Renal pelvis (tissue), 12 donors: ENCODE measurements at places on chromosomes 6 and 20. TPM values are rescaled to one million over a fixed set of nuclear protein-coding genes. Genes with fewer than 3 reads are reported as not detected.

Gene WFDC5
- polyA plus RNA-seq = not detected

Gene HSPA12B
- 15.7 TPM for polyA plus RNA-seq

Gene PROKR2
- polyA plus RNA-seq = not detected

Gene PAX1
- 0.01 TPM for polyA plus RNA-seq

Gene PLEKHG1
- 28.6 TPM for polyA plus RNA-seq

Gene ZSCAN26
- 35.2 TPM for polyA plus RNA-seq

Gene GSTA3
- polyA plus RNA-seq = not detected

Gene TMEM74B
- polyA plus RNA-seq = 6.5 TPM

Gene RNF144B
- 25.2 TPM for polyA plus RNA-seq

Gene FNDC11
- polyA plus RNA-seq = 1.3 TPM

Gene CRISP3
- 0.25 TPM for polyA plus RNA-seq

DNA sequence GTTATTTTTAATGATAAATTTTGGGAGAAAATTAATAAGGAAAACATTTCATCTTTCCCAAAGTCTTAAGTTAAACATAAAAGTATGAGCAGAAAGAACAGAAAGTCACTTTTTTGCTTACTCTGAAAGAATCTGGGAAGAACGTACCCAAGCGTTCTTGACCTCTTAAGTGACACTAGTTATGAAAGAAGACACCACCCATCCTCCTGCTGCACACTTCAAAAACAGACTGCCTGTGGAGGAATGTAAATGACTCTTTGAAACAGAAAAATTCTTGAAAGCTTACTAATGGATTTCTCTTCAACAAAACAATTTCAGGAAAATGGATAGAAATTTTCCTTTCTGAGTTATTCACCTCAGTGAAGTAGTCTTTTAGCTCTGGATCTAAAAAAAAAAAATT is 227.7 kb downstream of the MEI4 start:
- DNase-seq = no peak

GRCh38 chr6:43428874-43429273 is 1.5 kb downstream of the ABCC10 start:
- DNase-seq = no peak

GRCh38 chr20:60764771-60765170 is 487.3 kb upstream of the CDH4 start:
- no peak for DNase-seq

DNA sequence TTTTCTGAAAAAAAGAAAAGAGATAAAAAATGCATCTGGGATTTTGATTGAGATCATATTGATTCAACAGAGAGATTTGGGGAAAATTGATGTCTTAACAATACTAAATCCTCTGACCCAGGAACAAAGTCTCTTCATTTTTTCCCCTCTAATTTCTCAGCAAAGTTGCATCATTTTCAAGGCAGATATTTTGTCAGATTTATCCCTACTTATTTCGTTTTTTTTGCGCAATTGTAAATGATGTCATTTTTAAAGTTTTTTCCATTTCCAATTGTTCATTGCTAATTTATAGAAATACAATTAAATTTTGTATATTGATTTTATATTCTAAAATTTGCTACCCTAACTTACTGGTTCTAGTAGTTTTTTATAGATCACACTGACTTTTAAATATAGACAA is 97.7 kb upstream of the TMEM170B start:
- no peak for DNase-seq

DNA sequence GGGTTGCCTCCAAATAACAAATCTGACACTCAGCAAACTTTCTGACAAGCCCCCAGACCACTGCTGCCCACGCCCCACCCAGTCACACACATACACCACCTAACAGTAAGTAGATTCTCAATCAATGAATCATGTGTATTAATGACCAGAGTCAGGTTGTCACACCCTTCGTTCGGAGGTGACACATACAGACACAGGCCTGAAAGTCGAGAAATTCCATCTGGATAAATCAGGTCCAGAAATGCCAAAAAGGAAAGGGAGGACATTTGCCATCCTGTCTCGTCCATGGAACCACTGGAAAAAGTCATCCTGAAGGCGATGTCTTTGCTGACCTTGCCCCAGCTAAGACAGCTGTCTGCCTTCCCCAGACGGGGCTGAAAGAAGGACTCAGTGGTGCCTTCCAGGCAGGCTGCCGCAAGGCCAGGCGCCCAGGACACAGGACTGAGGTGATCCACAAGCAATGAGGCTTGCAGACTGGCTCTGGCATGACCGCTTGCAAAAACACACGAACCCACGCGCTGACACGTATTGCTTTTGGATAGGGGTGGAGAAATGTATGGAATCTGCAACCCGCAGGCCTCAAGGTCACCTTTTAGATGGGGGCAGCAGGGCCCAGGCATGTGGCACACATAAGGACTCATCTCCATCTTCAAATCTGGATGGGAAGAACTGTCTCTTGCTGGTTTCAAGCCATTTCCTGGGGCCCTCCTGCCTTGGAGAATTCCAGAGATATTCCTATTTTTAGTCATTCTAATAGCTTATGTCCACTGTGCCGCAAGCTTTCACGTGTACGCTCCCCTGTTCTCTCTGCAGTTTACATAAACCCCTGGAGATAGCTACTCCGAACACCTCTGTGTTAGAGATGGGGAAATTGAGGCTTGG is 9.0 kb downstream of the NFATC2 start:
- DNase-seq = no peak

GRCh38 chr20:38217791-38218565 is 42.6 kb downstream of the KIAA1755 start:
- no peak for DNase-seq

DNA sequence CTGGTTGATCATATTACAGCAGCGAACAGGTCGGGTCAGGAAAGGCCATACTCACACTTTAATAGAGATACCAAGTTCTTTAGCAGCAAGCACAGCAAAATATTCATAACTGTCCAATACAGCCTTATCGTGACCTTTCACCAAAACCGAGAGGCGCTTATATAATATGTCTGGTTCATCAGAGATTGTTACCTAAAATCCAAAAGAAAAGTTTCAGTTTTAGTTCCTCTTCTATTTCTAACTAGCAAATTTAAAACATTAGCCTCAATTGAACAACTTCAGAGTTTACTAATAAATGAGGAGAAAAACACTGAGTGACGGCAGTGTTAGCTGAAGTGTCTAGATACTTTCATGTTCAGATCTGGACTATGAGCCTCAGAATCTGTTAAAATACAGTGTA is 5.9 kb downstream of the MRPS10 start:
- DNase-seq = no peak

DNA sequence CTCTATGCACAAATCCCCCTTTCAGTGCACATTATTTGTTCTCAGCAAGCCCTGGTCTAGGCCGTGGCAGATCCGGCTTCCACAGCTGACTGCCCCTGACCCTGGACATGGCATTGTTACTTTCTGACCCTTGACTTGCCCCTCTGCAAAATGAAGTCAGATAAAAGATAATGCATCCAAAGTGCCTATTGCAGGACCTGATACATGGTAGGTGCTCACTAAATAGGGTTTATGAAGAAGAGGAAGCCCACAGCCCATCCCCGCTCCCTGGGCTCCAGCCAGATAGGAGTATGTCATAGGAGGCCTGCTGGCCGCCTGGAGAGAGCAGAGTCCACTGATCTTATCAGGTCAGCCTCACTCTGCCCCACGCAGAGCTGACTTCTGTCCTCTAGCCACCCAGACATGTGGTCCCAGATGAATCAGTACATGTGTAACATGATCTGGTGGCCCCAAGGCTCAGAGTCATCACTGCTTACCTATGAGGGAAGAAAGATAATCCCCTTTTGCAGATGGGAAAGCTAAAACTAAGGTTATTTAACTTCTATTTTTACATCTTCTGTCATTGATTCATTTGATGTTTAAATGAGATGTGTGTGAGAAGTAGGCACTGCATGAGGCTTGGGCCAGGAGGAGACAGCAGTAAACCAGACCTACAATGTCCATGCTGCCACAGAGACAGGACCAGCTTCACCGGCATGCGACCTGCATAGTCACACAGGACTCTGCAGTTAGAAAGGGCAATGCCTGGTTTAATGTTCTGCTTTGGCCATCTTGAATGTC is 20.4 kb downstream of the MAFB start:
- no peak for DNase-seq

DNA sequence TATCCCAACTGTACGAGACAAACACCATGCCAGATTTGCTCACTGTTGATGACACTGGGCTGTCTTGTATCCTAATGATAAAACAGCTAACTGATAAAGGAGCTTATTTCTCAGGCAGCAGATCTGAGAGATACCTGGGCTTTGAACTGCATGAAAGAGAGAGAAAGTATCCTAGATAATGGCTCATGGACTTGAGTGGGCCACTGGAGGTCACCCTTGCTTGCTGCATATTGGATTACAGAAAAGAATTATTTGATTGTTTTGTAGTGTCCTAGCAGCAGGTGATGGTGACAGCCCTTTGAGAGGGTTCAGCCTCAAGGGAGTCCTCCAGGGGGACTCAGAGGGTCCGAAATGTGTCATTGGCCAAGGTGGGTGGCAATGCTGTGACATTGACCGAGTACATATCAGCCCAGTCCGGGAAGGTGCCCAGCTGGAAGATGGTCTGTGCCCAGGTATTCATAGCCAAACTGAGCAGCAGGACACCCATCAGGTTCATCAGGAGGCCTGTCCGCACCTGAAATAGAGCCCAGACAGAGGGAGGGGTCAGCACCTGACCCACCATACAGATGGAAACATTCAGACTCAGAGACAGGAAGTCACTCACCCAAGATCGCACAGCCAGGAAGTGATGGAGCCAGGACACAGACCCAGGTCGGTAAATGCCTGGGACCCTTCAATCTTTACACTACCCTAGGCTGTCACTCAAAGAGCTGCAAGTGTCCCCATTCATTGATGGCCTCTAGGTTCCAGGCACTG is 9.4 kb upstream of the OCSTAMP start:
- DNase-seq = no peak

- DNase-seq = no peak
These were observed 47.3 kb downstream of the SLC35D3 start for GRCh38 chr6:136969433-136969832.

DNA sequence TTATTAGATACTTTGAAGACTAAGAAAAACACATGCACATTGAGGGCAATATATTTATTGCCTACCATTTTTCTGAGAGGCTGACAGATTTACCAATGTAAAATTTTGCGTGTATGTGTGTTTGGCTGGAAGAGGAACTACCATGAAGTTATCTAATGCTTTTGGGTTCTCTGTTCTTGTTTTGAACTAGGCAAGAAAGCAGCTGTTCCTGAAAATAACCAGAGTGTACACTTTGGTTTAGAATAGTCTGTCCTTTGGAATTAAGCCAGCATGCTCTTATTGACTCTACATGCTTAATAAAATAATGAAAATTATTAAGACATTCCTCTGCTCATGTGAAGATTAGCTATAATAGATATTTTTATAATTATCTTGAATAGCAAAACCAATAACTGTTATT is 129.2 kb downstream of the MYB start:
- DNase-seq = no peak

GRCh38 chr20:18048176-18048575 is 9.5 kb downstream of the OVOL2 start:
- no peak for DNase-seq

DNA sequence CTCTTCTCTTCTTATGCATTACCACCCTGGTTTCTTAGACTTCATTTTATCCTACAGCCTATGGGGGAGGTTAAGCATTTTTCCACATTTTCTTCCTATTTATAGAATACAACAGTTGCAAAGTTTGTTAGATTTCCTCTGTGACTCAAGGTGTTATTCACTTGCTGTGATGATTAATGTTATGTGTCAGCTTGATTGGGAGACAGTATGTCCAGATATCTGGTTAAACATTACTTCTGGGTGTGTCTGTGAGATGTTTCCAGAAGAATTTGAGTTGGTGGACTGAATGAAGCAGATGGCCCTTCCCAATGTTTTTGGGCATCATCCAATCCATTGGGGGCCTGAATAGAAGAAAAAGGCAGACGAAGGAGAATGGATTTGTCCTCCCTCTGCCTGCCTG is 131.3 kb downstream of the C6orf118 start:
- no peak for DNase-seq

DNA sequence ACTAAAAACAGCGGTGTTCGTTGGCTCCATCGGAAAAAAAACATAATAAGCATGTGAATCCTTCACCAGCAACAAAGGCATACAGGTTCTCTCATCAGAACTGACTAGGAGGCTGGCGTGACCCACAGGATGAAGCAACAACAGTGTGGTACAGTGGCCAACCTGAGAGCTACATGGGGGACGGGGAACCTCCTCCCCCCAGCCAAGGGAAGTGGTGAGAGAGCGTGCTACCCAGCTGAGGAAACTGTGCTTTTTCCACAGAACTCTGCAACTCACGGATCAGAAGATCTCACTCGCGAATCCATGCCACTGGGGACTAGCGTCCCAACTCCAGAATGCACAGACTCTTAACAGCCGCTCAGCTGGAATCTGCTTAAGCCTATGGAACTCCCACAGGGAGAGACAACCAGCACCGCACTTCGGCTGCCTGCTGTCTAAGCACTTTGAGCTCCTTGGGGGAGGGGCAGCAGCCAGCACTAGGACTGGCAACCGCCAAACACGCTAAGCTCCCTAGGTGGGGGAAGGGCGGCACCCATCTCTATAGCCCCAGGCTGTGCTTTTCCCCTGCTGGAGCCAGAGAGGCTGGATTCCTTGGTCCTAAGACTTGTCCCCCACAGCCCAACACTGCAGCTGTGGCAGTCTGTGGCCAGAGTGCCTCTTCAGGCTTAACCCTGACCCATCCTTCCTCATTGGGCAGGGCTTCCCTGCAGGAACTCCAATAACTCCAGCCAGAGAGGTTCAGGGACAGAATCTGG is 538.3 kb upstream of the BTBD3 start:
- no peak for DNase-seq

DNA sequence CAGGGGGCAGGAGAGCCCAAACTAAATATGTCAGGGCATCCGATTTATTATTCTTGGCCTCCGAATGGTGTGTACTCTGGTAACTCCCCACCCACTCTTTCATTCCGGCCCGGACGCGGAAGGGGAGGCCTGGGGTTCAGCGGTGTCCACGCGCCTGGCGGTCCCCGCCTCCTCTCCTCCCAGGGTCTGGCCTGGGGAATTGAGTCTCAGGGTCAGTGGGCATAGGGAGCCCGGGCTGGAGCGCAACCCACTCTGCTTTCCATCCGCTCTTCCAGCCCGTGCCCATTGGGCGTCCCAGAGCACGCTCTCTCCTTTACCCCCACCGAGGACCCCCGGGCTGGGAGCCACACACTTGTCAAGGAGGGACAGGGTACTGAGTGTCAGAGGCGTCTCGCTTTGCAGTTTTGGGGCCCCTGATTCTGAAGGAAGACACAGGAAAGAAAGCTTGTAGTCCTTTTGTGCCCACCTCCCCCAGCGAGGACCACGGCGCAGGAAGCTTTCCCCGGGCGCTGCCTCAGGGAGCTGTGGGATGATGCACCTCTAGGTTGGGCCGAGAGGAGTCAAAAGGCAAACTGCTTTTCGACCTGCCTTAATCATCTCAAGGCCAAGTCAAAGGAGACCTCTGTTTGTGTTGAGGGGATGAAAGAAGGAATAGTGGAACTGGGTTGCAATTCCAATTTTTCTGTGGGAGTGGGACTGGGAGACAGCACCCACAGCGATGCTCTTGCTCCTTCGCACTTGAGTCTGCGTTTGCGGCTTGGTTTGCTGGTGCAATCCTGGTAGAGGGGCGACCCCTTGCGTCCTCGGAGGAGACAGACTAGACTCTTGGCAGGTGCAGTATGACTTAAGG is 2.5 kb downstream of the RSPO3 start:
- peak; percentile 84 for DNase-seq
